ENCODE measurements at places on chromosomes 13 and 19.

DNA sequence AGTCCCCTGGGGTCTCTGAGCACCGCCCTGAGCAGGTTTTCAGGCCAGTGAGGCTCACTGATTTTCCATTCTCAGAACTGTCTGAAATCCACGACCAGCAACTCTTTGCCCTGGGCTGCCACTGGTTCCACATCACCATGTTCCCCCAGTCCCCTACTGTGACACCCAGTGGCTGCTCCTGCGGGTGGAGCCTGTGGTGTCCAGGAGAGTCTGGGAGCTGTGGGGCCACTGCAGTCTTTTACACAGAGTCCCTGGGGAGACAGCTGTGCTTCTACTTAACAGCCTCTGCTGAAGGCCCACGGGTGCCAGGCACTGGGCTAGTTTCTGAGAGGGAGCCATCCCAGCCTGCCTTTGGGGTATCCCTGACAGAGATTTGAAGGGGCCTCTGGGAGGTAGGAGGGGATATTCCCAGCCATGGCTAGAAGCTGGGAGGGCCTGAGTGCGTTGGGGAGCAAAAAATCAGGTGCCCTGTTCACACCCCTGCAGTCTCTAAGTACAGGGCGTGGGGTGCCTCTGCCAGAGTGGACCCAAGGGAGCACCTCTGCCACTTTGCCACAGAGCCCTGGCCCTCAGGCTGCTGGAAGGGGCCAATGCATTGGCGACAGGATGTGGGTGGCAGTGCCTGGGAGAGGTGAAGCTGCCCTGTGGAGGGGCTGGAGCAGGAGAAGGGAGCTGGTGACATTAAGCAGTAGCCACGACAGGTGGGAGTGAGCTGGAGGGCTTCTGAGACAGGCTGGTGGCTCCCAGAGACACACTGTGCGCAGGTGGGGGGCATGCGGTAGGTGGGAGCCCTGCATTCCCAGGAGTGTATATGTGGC, 200.2 kb upstream of the ZNF536 start:
- DNase-seq: no peak

- no peak for DNase-seq
Measured at GRCh38 chr13:49908637-49909036, 27.5 kb downstream of the SPRYD7 start.

- DNase-seq: no peak
Measured at GRCh38 chr13:22517544-22517943, 663.2 kb upstream of the SGCG start.

DNA sequence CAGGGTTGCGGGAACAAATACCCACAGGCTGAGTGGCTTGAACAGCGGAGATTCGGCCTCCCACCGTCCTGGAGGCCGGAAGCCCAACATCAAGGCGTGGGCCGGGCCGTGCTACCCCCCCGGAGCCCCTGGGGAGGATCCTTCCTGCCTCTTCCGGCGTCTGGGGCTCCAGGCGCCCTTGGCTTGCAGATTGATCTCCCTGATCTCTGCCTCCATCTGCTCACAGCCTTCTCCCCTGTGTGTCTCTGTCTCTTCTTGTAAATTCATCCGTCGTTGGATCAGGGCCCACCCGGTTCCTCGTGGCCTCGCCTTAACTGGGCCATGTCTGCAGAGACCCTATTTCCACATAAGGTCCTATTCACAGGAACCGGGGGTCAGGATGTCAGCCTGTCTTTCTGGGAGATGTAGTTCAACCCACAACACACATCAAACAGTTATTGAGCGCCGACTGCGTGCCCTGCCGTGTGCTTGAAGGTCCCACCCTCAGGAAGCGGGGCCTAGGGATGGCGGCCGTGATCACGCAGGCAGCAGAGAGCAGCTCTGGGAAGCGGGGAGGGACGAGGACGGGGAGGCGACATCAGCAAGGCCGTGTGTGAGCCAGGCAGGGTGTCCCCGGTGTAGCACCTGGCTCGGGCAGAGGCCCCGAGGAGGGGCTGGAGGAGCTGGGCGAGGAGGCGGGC, 21.3 kb downstream of the HCN2 start:
- no peak for DNase-seq

DNA sequence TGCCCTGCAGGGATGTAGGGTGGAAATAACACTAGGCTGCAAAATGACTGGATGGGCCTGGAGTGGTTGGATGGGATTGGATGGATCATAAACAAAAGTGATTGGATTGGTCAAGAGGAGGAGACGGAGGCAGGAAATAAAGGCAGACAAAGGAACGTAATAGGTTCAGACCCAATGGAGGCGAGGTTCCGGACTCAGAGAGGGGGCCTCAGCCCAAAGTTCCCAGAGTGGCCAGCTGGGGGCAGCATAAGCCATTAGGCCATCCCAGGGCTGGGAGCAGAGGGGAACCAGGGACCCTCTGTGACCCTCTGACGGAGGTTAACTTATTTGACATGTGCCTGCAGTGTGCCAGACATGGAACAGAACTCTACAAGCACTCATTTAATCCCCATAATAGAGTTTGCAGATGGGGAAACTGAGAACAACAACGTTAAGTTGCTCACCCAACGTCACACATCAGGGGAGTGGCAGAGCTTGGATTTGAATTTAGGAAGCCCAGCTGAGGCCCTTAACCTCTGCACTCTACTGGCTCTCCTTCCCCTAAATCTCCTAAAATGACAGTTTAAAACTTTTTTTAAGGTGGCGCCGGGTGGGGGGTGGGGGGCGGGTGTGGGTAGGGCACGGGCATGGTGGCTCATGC, 15.3 kb upstream of the MAP1S start:
- peak; percentile 61 for DNase-seq

GRCh38 chr19:703651-704446, 4.9 kb upstream of the PALM start:
- peak; percentile 97 for DNase-seq

DNA sequence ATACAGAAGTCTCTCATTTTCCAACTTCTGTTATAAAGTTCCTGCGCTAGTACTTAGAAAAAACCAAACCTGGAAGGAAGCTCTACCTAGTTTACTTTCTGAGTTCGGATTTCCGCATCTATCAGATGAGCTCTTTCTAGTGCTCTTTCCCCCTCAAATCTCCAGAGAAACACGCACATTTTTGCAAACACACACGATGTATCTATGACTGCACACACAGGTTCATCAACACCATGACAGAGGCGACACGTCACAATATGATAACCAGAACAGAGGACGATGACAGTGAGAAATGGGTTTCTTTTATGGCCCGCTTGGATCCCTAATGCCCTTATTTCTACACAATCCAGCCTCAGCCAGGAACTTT, 629 bp upstream of the LRRC63 start:
- DNase-seq: peak; percentile 17

DNA sequence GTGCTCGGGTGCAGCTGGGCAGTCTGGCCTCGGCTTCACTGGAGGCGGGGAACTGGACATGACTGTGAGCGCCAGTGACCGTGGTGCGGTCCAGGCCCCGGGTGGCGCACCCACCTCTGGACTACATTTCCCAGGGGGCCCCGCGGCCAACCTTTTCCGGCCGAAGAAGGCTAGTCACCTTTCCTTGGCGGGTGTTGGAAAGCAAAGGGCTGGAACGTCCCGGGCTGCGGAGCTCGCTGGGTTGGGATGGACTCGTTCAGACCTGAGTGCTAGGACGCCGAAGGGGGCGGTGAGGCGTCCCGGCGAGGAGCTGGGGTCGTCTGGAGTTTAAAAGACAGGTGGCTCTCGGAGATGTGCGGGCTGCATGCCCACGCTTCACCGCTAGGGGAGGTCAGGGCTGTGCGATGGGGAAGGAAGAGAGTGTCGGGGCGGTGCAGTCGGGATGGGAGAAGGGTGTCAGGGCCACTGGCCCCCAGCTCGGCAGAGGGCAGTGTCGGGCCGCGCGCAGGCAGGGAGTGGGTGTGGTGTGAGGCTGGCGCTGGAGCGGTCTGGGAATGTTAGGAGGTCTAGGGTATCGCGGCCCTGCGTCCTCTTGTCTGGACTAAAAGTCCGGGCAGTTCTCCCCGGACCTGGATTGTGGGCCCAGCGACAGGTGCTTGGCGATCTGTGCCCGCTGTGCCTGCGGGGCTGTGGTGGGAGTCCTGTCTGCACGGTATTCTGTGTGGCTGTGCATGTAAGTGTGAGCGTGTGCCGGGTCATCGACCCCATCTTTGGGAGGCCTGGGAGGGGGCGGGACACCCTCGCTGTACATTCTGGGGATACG, 57.1 kb downstream of the ZNF568 start:
- no peak for DNase-seq

DNA sequence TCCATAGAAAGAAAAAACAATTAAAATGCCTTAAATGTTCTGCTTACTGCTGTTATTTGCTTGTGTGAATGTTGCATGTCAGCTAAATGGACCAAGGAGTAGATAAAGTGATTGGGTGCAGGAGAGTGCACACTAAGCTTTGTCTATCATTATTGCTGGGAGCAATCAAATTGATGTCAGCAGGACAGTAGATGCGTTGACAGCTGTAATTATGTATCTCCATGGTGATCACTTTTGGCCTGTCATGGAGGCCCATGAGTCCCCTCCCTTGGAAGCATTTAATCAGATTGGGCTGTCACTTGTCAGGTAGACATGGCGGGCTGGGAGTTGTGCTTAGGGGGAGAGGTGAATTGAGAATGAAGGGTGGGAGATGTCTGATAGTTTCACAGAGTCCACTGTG, 215.3 kb downstream of the PCCA start:
- DNase-seq: no peak

DNA sequence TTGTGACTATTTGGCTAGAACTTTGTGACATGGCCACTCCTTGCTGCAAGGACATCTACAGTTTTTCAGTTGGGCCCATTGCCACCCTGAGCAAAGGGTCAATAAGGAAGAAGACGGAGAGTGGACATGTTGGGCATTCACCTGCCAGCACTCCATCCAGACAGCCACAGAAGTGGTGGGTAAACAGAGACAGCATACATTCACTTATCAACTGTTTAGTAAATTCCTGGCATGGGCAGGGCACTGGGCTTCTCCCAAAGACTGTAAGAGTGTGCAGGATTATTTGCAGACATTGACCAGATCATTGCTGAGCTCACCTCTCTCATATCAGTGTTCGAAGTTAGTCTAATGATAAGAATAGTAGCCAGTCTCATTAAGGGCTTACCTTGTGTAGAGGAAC, 29.2 kb downstream of the SIPA1L3 start:
- DNase-seq: no peak

DNA sequence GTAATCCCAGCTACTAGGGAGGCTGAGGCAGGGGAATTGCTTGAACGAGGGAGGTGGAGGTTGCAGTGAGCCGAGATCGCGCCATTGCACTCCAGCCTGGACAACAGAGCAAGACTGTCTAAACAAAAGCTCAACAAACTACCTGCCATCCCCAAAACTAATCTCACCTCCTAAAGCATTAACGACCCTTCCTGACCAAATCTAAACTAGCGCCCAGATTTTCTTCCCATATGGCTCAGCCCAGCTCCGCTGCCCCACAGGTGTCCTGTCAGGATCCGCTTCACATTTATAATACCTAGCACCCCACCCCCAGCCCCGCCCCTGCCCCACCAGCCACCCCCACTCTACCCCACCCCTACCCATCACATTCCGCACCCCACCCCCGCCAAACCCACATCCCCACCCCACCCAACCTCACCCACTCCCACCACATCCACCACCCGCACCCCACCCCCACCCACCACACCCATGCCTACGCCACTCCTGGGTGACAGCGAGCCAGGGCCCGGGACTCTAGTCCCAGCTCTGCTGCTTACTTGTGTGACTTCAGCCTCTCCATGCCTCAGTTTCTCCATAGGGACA, 599 bp downstream of the C19orf12 start:
- DNase-seq: no peak

- no peak for DNase-seq
Measured at GRCh38 chr19:16373532-16373931, 48.9 kb downstream of the KLF2 start.

DNA sequence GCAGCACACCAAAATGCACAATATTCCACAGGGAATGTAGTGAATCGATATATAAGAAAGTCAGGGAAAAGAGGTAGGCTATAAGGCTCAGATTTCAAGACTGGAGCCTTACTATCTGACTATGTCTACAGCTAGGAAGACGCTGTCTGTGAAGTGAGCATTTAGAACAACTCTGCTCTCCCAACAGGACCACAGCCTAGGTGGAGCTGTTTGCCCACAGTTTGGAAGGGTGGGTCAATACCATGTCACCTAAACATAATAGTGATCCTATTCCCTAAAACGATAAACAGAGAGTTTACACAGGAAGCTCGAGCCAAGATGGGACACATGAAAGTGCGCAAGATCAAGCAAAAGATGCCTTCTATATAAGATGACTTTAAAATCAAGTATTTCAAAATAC, 2486.0 kb upstream of the PCDH20 start:
- DNase-seq: peak; percentile 42

GRCh38 chr13:108996430-108996829, 367.0 kb downstream of the MYO16 start:
- no peak for DNase-seq

GRCh38 chr13:50676602-50677001, 166.9 kb downstream of the DLEU7 start:
- DNase-seq: no peak

DNA sequence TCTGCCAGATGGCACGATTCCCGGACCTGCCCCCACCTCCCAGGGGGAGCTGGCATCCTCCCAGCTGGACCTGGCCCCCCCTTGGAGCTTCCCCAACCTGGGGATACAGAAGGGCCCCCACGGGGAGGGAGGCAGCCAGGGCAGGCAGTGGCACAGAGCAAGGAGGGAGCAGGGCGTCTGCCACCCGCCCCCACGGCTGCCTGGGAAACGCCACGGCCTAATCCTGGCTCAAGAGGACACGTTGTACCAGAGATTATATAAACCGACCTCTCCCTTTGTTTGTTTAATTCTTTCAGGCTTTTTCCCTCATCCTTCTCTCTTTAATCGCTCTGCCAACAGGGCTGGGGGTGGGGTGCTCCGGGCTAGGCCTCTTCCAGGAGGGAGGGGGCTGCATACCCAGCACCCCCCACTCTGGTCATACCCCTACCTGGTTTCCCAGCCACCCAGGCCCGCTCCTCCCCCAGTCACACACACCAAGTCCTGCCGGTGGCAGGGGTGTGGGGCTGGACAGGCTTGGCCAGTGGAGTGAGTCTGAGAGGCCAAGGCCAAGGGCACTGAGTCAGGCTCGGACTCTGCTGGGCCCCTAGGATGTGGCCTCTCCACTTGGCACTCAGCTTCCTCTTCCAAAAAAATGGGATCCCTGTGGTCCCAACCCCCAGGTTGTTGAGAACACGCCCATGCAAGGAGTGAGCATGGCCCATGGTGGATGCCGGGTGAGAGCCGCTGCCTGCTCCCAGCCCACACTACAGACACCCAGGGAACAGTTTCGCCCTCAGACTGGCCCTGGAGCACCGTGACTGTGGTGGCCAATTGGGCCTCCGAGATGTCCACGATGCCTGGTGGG, 29.5 kb upstream of the NFIC start:
- no peak for DNase-seq

DNA sequence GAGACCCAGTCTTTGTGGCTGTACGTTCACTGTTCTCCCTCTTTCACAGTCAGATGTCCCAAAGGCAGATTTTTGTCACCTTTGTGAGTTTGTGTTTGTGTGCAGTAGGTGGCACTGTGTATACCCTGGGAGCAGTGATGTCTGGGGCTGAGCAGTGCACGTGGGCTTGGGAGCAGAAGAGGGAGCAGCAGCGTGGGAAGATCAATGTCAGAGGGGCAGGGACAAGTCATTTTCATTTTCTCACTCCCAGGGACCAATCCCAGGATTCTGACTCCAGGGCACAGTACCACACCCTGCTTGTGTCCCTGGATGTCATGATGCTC, 2.0 kb upstream of the PSG6 start:
- no peak for DNase-seq

GRCh38 chr19:10864538-10864899, 6.8 kb upstream of the CARM1 start:
- peak; percentile 81 for DNase-seq
